Daoy (cell line): ENCODE measurements at places on chromosomes 4 and X.

- DNase-seq = no peak
These were observed 20.1 kb upstream of the FGFR3 start for GRCh38 chr4:1772853-1773538.

GRCh38 chr4:38400946-38401345 is 263.1 kb upstream of the KLF3 start:
- no peak for DNase-seq

DNA sequence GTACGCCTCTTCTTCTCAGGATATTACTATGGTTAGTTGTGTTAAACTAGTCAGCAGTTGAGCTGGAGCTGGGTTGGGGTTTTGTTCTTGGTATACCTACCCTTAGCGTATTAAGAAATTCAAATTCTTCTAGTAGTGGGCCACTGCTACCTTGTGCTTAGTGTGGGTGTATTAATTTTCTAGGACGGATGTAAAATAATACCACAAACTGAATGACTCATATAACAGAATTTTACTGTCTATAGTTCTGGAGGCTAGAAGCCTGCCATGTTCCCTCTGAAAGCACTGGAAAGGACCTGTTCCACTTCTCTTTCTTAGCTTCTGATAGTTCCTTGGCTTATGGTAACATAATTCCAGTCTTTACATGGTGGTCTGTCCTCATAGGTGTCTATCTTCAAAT is 1274.7 kb downstream of the ADGRL3 start:
- no peak for DNase-seq

GRCh38 chr4:121428721-121429120 is 47.9 kb upstream of the QRFPR start:
- DNase-seq = peak; percentile 8

- DNase-seq = no peak
These were observed 1042.5 kb upstream of the PABPC4L start for GRCh38 chr4:135244056-135244455.

- DNase-seq = no peak
These were observed 119.5 kb downstream of the GC start for GRCh38 chr4:71664366-71664765.

- DNase-seq = no peak
These were observed 72.8 kb downstream of the PRSS12 start for GRCh38 chr4:118279920-118280432.

- no peak for DNase-seq
These were observed 39.6 kb upstream of the NKX1-1 start for GRCh38 chr4:1445716-1446445.

GRCh38 chr4:2694691-2695090 is 61.4 kb downstream of the TNIP2 start:
- DNase-seq = peak; percentile 63

DNA sequence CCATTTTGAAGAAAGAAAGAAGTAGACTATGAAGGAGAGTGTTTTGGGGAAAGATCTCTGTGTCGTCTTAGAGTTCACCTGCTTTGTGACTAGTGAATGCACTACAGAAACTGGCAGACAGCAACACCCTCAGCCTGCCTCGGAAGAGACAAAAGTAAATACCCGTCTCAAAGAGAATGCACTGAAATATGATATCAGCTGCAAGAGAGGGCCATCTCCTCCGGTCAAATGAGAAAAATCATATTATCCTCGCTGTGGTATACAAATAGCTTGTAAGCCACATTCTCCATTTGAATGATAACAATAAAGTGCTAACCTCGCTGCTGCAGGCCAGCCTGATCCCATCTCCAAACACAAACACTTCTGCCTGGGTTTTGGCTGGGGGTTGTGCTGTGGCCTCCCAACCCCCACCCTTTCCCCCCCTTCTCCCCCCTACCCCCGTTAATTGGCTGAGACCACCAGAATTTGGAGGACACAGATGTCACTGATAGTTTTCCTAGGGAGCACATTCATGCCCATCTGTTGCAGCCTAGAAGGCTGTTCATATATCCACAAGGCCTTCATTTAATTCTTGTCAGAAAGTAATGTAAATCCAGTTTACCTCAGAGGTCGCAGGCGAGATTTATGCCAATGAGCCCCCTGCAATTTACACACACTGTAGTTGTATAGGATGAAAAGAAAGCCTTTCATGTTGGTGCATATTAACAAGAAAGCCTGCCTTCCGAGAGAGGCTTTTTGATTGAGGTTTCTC is 46.3 kb downstream of the ALPK1 start:
- DNase-seq = no peak

DNA sequence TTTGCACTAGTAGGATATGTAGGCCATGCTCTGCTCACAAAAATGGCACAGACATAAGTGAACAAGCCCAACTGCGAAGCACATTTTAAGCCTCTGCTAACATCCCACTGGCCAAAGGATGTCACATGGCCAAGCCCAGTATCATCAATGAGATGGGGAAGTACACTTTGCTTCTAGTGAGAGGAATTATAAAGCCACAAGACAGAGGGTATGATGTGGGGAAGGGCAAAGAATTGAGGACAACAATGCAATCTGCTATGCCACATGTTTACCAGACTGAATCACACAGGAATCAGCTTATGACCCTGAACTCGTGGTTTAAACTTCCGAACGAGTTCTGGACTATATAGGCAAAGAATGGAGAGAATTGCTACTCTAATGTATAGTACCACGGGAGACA is 39.1 kb downstream of the SUPT20HL1 start:
- no peak for DNase-seq

- no peak for DNase-seq
These were observed 4.8 kb upstream of the NKAP start for GRCh38 chrX:119948381-119948780.

- no peak for DNase-seq
These were observed 991.4 kb downstream of the ARAP2 start for GRCh38 chr4:35252866-35253265.

DNA sequence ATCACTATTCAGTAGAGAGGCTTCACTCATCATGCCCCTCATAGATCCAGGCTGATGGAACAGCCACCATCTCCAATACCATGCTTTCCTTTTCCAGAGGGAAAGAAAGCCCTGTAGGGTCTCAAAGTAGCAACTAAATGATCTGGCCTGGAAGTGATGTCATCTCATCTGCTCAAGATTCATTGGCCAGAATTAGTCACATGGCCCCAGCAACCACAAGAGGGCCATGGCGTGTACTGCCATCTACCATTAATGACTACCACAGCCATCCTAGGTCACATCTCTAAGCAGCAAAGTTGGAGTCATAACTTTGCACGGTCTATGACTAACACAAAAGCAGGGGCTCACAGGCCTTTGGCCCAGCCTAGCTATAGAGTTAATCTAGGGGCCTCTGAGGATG is 194.8 kb downstream of the KIT start:
- DNase-seq = no peak

DNA sequence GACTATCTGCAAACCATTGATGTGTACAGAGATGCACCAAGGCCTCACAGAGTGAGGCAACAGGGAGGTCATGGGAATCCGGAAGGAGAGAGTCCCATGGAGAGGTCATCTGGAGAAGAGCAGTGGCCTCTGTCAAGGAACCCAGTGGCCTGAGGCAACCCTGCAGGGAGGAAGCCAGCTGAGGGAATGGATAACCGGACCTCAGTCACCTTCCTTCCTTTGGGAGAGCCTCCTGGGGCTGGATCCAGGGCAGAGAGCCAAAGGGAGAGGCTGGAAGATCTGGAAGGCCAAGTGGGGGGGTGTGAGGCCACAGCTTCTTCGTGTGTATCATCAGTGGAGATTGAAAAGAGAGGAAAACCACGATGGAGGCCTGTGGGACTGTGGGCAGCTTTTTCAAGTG is 24.3 kb upstream of the CD38 start:
- peak; percentile 43 for DNase-seq

DNA sequence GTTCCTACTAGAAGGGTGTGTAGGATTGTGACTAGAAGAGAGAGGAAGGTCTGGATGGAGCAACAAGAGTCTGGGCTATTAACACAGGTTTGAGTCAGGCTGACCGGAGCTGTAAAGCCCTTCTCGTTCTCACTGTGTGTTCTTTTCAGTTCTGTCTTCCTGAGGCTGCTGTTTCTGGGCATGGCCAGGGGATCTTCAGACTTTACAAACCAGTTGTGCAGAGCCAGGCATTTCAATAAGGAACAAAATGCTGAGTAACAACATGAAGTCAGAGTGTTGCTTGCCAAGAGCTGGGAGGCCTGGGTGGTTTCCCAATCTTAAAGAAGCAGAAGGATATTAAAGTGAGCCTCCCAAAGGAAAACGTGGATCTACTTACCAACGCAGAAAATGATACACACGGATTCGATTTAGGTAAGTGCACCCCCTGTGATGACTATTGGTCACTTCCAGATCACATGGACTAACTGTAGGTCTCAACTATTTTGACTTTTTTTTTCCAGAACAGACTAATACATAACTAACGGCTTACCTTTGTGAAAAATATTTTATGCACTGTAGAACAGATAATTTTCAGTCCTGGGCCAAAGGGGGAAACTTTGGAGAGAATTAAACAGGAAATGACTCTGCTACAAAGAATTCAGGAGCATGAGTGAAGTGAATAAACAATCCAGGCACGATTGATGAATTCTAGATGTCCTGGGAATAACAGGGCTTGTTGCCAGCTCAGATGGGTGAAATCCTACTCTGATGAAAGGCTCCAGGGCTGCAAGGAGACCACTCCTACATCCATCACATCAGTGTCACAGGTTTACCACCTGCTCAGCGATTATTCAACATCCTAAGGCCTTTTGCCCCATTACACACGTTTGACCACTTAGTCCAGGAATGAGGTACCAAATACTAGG is 94.5 kb downstream of the ANXA3 start:
- peak; percentile 64 for DNase-seq

DNA sequence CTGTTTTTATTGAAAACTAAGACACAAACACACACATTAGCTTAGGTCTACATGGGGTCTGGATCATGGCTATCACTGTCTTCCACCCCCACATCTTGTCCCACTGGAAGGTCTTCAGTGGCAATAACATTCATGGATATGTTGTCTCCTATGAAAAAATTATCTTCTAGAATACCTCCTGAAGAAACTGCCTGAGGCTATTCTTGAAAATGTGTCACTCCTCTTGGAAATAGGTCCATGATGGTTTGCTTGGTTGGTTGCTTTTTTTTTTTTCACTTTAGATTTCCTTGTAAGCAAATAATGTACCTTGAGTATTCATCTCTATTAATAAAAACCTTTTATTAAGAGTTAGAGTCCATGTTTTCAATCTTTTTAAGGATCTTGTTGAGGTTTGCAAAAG is 195.3 kb upstream of the PDE5A start:
- no peak for DNase-seq

GRCh38 chr4:85039526-85039925 is 73.0 kb upstream of the WDFY3 start:
- no peak for DNase-seq

DNA sequence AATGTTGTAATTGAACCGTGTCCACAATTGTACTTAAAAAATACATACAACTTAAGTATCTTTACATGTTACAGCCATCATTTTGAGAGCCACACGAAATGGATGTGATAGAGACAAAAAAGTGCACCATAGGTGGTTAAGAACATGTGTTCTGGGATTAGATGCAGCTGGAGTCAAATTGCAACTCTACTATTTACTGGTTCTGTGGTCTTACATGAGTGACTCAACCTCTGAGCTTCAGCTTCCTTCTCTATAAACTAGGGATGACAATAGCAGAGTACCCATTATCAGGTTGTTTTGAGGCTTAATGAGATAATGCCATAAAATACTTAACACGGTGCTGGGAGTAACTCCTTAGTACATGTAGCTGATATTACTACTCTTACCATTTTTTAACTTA is 130.4 kb downstream of the IDS start:
- no peak for DNase-seq

GRCh38 chrX:97389761-97390192 is 506.1 kb downstream of the RPA4 start:
- peak; percentile 64 for DNase-seq

GRCh38 chrX:357693-358471 is 28.8 kb downstream of the PPP2R3B start:
- peak; percentile 32 for DNase-seq

DNA sequence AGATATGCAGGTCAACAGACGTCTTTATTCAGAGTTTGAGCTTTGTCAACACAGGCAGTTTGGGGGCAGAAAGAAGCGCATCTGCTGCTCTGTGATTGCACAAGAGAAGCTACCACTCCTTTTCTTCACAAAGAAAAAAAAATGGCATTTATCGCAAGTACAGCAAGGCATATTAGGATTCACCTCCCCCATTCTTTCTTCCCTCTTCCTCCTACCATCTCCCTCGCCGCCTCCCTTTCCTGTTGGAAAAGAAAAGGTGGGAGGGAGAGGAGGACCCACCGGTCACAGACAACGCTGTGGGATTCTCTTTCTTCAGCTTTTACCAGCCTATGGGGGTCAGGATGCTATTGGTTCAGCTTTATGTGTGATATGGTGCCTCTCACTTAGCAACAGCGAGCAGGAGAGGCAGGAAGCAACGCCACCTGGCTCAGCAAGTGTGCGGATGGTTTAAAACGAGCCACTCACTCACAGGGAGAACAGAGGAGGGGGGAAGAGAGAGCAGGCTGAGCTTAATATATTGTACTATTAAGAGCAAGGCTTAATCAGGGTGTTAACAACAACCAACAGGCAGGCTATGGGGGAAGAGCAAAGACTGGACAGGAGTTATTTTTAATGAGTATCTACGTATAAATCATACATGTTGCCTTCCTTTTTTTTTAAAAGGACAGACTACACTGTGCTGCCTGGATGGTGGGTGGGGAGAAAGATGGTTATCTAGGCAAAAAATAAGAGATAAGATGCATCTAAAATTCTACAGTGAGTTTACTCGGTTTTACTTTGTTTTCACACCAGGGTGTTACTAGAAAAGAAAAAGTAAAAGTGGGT is 104.7 kb downstream of the MAML3 start:
- peak; percentile 26 for DNase-seq

- DNase-seq = peak; percentile 27
These were observed 729 bp upstream of the IRF2 start for GRCh38 chr4:184475096-184475461.

DNA sequence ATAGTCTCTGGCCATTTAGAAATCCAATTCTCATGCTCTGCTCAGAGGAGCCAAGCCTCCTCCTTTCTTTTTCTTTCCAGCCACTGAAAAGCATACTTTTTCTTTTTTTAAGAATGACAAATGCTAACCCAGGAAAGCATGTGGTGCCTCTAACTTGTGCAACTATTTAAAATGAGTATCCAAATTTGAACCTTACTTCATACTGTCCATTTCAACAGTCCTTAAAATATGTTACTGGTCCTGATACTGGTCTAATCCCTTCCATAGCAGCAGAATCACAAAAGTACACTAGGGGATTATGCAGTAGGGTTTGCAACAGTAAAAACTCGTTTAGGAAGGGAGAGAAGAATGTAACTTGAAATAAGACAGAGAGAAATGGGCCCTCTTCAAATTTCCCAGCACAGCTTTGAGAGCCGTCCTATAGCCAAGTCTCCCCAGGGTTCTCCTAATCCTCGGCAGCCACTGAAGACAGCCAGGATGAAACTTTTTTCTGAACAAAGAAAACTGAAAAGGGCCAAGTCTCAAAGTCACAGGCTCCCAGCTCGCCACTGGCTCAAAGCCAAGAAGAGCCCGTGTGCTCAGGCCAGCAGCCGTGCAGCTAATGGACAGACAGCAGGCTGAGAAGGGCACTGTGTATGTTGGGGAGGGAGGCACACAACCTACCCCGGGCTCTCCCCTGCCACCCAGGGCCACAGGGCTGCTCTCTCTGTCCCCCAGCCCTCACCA is 39.5 kb downstream of the GPC4 start:
- no peak for DNase-seq

- DNase-seq = no peak
These were observed at the start of gene DDIT4L for GRCh38 chr4:100189820-100190642. Gene DDIT4L, minus strand, starts transcription at chr4:100190468. Its CDS starts 485 bp downstream, at chr4:100189983.
